ENCODE measurements at places on chromosomes 11 and 22. TPM values are rescaled to one million over a fixed set of nuclear protein-coding genes. Genes with fewer than 3 reads are reported as not detected.

CCDC73 gene
- 3.0 TPM for total RNA-seq

OOSP3 gene
- not detected for total RNA-seq

DDX6 gene
- total RNA-seq = 29.4 TPM

ANO1 gene
- not detected for total RNA-seq

BMAL1 gene
- not detected for total RNA-seq

MUC6 gene
- total RNA-seq = not detected

P2RX6 gene
- 2.0 TPM for total RNA-seq

MADD gene
- total RNA-seq = 31.2 TPM

LRRC74B gene
- total RNA-seq = not detected

SMTNL1 gene
- total RNA-seq = not detected

DNA sequence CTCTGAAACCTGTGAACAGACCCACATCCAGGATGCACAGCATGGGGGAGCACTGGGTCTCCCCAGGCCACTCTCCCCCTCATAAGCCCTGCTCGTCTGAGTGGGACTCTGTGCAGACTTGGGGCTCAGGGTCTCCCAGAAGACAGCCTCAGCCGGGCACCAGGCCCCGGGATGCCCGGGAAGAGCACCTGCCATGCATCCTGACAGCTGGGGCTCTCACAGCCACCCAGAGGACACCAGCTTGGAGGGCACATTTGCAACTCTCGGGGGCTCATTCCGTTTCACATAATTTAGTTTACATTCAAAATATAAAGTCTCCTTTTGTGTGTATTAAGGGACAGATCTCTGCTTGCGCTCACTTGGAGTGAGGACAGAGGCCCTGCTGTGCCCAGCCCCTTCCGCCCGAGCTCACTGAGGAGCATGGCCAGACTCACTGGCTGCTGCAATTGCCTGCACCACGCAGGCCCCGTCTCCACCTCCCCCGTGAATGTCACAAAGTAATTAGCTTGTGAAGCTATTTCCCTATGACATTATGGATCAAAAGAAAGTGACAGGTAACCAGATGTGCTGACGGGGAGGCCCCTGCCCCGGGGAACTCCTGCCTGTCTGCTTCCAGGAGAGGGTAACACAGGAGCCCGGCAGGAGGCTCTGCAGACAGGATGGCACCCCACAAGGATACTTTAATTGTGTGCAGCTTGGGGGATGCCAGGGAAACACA lies 275.6 kb downstream of the BRD1 start:
- no peak for DNase-seq

- no peak for DNase-seq
Measured at GRCh38 chr11:108543316-108543964, 45.3 kb upstream of the POGLUT3 start.

DNA sequence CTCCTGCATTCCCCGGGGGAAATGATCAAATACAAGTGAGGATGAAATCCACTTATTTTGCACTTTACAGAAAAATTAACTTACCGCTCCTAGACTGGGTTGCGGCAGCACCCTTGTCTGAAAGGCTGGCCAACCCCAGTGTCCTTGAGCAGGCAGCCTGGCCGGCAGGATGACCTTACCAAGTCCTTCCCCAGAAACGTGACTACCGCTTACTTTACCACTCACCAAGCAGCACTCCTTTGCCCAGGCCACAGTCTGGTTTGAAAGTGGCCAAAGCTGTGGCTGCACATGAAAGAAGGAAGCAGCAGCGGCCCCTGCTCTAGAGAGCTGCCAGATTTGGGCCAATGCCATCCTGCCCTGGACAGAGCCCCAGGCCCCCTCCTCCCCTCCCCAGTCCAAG lies 20.3 kb downstream of the MYH9 start:
- DNase-seq = no peak

GRCh38 chr11:119483341-119483880 lies 60.4 kb upstream of the THY1 start:
- DNase-seq = no peak

- DNase-seq = no peak
Measured at GRCh38 chr22:21839765-21840140, 27.7 kb downstream of the MAPK1 start.

GRCh38 chr11:44725757-44726282 lies 942 bp upstream of the TSPAN18 start:
- no peak for DNase-seq

DNA sequence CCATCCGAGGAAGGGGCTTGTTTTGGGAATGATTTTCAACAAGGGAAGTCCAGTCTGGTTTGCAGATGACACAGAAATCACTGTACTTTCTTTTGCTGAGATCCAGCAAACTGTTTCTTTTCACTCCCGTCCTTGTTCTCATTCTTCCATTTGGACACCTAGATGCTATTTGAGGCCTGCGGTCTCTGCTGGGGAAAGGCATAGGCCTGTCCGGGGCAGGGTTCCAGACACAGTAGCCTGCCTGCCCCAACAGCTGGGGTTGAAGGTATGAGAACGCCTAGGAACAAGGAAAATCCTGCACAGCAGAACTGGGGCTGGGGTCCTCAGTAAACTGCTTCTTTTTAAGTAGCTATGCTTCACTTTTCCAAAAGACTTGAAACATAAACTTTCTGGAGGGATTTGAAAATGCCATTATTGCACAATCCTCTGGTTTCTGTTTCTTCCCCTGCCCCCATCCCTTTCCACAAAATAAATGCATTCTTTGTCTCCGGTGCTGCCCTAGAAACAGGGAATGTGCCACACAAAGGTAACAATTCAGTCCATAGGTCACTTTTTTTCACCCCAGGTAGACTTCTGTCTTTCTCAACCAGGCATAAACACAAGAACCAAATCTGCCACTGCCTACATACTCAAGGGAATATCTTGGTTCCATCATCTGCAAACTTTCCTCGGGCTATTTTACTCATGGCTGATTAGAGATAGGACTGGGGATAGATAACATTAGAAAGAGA lies 174.8 kb upstream of the MTMR2 start:
- no peak for DNase-seq

Data from Karpas-422 (cell line).